Right kidney (tissue), 9 donors: ENCODE measurements at places on chromosomes 2 and 18.
A peak's percentile ranks its signal among the peaks of the same experiment; 100 is the strongest.

DNA sequence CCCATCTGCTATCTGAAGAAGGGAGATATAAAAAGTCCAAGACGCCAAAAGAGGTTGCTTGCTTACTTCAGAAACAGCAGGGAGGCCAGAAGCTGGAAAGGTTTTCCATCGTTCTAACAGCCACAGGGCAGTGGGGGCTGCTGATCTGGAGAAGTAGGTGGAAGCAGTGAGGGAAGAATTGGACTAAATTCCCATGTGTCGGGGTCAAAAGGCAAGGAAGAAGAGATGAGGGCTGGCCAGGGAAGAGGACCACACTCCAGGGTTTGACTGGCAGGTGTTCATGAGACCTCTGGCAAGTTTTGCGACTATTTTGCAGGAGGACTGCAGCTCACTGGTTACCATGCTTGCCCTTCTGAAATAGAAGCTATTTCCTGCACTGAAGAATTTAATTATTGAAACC lies 91.0 kb downstream of the SCG2 start:
- DNase-seq: no peak

DNA sequence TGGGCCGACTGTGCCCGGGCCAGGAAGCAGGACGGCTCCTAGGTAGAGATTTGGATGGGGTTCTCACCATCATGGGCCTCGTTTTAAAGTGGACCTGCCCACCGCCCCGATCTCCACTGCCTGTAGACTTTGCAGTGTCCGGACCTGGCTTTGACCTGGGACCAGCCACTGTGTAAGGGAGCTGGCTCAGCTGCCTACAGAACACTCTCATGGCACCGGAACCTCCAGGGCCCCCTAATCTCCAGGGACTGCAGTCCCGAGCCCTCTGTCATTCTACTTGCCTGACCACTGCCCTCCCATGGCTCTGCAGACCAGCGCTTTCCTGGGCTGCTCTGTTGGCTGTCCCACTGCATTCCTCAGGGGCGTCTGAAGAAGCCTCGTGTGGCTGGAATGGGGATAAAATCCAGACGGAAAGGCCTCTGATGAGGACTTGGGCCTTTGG lies 120.8 kb downstream of the GLI2 start:
- DNase-seq: no peak

- DNase-seq: no peak
These were observed 816 bp downstream of the SCTR start for GRCh38 chr2:119523383-119523951.

DNA sequence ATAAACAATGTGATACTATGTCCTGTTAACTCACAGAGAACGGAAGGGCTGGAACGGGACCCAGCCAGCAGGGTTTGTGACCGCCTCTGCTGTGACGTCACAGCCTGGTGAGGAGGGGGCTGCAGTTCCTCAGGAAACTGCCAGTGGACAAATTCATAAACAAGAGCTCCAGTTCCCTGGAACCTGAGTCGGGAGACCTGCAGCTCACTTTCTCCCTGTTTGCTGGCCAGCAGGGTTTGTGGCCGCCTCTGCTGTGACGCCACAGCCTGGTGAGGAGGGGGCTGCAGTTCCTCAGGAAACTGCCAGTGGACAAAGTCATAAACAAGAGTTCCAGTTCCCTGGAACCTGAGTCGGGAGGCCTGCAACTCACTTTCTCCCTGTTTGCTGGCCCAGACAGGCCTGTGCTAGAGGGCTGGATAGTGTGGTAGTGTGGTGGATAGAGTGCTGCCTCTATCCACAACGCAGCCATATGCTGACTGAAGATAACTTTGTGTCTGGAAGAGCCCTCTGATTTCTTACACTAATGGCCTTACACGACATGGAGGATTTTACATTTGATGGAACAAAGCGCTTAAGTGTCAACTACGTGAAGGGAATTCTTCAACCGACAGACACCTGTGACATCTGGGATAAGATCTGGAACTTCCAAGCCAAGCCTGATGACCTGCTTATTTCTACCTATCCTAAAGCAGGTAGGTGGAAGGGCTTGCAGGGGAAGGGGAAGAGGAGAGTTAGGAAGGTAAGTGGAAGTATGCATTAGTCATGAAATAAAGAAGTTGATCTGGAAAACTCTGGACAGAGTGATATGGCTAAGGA lies at the start of gene SULT1C4:
Gene SULT1C4 (plus strand): TSS at position 140 of the 816 bp plus-strand sequence. CDS start 384 bp downstream, at position 524.
- DNase-seq: peak; percentile 87

GRCh38 chr2:85935170-85935745 lies 46.5 kb upstream of the ST3GAL5 start:
- DNase-seq: no peak

DNA sequence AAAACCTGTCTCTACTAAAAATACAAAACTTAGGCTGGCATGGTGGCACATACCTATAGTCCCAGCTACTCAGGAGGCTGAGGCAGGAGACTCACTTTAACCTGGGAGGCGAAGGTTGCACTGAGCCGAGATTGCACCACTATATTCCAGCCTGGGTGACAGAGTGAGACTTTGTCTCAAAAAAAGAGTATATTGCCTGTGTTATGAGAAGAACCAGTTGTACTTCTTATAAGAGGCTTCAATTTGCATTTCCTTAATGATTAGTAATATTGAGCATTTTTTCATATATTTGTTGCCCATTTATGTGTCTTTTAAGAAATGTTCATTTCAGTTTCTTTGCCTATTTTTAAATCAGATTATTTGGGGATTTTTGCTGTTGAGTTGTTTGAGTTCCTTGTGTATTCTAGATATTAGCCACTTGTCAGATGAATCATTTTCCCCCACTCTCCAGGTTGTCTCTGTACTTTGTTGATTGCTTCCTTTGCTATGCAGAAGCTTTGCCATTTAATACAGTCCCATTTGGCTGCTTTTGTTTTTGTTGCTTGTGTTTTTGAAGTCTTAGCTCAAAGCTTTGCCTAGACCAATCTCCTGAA lies 75.8 kb upstream of the LRPPRC start:
- DNase-seq: no peak

DNA sequence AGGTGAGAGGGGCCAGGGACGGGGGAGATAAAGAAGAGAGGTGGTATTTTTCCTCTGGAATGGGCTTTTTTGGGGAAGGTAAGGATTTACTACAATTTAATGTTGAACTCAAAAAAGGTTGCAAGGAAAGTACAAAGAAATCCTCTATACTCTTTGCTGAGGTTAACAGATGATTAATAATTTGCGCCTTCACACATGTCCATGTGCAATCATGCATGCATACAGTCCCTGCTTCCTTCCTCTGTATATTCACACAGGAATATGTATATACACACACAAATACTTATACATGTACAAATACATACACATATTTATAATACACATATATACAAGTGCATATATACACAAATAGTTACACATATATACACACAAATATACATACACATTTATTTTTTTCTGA lies 193.4 kb downstream of the NBAS start:
- no peak for DNase-seq

- DNase-seq: no peak
These were observed 318.7 kb downstream of the CYP26B1 start for GRCh38 chr2:71829008-71829407.

DNA sequence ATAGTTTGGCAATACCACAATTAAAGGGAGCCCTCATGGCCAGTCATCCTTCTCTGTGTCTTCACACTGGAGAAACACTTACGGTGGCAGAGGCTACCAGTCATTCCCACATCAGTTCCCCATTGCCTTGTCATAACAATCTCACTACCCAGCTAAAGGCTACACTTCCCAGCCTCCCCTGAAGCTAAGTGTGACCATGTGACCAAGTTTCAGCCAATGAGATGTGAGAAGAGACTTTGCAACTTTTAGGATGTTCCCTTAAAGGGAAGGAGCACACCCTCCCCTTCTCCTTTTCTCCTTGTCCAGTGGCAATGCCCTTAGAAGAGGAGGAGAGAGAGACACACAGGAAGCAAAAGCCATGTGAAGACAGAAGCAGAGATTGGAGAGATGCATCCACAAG lies 89.0 kb upstream of the RAB12 start:
- DNase-seq: no peak

DNA sequence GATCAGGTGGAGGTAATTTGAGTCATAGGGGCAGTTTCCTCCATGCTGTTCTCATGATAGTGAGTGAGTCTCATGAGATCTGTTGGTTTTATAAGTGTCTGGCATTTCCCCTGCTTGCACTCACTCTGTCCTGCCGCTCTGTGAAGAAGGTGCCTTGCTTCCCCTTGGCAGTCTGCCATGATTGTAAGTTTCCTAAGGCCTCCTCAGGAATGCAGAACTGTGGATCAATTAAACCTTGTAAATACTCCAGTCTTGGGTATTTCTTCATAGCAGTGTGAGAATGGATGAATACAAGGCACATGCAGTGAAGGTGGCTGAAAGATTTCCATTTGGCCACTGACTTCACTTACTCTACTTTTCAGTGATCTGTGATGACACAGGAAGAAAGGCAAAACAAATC lies 133.7 kb downstream of the SH3BP4 start:
- DNase-seq: no peak

DNA sequence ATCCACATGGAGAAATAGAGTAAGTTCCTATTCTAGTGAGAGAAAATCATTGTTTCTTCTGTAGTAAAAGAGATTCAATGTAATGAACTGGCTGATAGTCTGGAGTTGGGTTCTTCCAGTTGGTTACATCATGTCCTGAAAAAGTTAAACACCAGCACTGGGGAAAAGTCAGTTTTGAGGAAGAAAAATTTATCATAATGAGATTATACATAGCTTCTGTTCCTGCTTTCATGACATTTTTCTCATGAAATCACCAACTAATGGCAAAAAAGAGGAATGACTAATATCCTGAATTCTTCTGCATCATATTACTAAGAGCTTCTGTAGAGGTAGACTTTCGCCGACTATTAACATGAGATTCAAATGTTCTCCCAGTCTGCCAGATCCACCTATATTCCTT lies 69.2 kb upstream of the SLC9A2 start:
- no peak for DNase-seq

- DNase-seq: no peak
These were observed 217.3 kb downstream of the ETAA1 start for GRCh38 chr2:67614454-67614853.

DNA sequence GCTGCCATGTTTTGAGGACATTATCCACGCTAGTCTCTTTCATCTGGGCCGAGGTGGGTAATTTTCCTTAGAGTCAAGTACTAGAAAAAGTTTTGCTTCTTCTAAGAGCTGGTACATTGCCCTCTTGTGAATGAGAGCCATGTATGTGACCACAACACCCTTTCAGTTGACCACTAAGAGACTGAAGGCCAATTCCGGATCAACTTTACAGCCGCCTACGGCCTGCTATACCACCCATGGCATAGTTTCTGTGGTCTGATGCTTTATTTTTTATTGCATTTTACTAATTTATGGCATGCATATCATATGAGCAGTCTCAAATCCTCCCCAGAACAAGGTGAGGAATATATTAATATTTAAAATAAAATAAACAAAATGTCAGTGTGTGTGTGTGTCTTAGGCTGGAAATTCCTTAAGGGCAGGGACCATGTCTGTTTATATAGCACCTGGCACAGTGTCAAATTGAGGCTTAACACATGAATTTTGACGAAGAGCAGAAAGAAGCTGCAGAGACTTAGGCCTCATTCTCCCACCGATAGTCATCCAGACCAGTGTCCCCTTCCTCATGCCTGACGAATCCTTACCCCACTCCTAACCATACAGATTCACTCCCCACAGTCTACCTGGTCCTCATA lies 35.4 kb downstream of the PSD4 start:
- no peak for DNase-seq

GRCh38 chr2:177673602-177674595 lies 281.3 kb downstream of the AGPS start:
- DNase-seq: no peak

DNA sequence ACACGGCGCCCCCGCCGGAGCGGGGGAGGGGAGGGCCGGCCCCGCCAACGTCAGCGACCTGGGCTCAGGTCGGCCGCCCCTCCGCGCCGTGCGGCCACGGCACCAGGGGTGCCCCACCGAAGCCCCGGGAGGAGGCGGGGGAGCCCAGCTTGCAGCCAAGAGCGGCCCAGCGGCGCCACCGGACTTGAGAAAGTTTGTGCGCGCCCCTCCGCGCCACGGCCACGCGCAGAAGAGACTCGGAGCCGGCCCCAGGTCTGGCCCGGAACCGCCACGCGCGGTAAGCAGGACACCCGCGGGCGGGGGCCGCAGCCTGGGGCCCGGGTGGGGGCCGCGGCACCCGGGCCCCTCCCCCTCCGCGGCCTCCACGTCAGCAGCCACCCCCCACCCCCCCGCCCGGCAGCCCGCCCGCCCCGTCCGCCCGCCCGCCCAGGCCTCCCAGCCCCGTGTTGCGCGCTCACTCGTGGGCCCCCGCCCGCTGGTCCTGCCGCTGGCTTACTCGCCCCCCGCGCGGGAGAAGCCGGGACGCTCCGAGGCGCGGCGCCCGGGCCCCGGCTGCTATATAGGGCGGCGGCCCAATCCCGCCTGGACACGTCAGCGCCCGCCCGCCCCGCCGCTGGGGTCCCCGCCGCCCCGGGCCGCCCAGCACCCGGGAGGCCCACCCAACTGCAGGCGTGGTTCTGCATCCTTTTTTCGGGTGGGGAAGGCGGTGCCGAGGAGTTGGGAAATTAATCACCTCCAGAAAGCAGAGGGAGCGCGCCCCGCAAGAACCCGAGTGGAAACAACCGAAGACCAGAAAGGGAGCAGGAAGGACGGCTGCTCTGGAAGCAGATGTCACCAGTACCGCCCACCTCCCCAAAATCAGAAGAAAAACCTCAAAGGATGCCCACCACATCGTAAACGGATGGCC lies 42.9 kb downstream of the HDLBP start:
- peak; percentile 64 for DNase-seq

- DNase-seq: no peak
These were observed 675.1 kb upstream of the SYT4 start for GRCh38 chr18:43952398-43952797.

DNA sequence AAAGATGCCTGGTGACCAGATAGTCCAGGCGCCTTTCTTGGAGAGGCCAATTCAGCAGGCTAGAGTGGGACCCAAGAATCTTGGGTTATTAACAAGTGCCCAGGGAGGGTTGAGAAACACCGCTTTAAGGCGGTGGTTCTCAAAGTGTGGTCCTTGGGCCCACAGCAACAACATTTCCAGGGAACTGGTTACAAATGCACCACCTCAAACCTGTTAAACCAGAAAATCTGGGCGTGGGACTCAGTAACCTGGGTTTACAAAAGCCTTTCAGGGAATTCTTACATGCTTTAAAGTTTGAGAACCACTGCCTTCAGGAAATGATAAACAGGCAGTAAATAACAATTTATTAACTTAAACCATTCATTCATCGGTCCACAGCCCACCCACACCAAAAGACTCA lies 92.5 kb downstream of the SP3 start:
- no peak for DNase-seq

GRCh38 chr2:62587592-62587991 lies 81.6 kb upstream of the TMEM17 start:
- DNase-seq: no peak

- DNase-seq: no peak
These were observed 12.0 kb upstream of the CDK15 start for GRCh38 chr2:201794294-201794693.
